ENCODE measurements at places on chromosomes 3 and 15. TPM values are rescaled to one million over a fixed set of nuclear protein-coding genes. Genes with fewer than 3 reads are reported as not detected.

DNA sequence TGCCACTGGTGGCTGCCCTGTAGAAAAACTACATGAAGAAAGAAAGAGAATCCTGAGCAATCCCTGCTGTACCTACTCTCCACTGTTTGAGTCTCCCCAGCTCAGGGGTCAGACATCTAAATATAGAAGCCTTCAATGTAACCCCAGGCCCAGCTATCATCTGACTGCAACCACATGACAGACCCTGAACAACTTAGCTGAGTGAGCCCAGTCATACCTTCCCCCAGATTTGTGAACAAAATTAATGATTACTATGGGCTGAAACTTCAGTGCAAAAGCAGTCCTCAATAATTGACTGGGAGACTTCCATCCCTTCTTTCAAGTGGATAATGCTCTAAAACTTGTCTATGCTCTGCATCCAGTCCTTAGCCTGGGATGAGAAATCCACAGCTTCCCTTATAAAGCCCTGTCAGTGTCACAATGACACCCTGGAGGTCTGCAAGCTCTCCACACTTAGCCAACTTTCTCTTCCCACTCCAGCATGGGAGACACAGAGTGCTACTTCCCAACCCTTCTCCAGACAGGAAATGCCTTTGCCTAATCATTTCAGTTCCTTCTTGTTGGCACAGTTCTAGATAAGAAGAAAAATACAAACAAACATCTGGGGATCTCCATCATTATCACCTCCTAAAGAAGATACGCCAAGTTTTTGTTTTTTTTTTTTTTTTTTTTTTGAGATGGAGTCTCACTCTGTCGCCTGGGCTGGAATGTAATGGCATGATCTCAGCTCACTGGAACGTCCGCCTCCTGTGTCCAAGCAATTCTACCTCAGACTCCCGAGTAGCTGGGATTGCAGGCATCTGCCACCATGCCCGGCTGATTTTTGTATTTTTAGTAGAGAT, 198.5 kb upstream of the GADL1 start:
- no peak for DNase-seq

- DNase-seq = no peak
Measured at GRCh38 chr3:185070491-185071286, 82.2 kb downstream of the C3orf70 start.

GRCh38 chr3:151296226-151296625, 17.9 kb upstream of the P2RY14 start:
- no peak for DNase-seq

- no peak for DNase-seq
Measured at GRCh38 chr3:193498215-193498614, 56.5 kb downstream of the ATP13A4 start.

DNA sequence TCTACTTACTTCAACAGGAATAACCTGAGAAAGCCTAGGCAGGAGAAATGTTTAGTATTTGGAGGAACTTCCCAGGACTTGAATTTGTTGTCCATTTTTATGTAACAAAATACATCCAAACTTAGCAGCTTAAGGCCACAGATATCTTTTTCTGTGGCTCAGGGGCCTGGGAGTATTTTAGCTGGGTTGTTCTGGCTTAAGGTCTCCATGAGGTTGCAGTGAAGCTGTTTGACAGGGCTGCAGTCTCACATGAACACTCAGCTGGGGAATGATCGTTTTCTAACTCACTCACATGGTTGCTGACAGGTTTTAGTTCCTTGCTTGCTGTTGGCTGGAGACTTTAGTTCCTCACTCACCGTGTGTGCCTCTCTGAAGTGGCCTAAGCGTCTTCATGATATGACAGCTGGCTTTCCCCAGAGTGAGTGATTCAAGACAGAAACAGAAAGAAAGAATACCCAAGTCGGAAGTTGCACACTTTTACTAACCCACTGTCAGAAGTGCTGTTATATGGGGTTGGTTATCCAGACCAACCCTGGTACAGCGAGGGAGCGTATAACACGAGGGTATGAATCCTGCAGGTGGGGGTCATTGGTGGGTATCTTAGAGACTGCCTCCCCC, 229.7 kb upstream of the TBL1XR1 start:
- DNase-seq = peak; percentile 75

GRCh38 chr3:193832833-193833413, 239.9 kb downstream of the OPA1 start:
- DNase-seq = no peak

GRCh38 chr3:30668051-30668609, 61.7 kb downstream of the TGFBR2 start:
- no peak for DNase-seq

DNA sequence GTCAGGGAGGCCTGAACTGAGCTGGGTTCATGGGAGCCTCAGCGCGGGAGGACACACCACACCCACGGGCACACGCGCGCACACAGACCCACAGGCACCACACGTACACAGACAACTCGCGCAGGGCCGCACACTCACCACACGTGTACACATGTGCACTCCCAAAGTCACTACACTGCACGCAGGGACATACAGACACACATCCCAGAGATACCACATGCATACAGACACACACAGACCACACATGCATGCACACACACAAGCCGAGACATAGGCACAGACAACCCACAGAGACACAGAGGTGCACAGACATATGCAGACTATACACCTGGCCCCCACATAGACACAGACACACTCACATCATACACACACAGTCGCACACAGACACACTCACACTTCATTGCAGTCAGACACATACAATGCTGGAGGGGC, 1.1 kb upstream of the MGLL start:
- no peak for DNase-seq

GOLGA8O gene
- total RNA-seq = 1.1 TPM

GPR156 gene
- not detected for total RNA-seq

CCDC54 gene
- total RNA-seq = not detected

TUSC7 gene
- total RNA-seq = not detected

IL12A gene
- total RNA-seq = not detected

SMCO1 gene
- not detected for total RNA-seq
